Dermis blood vessel endothelial cell (primary cell): ENCODE measurements at places on chromosomes 12 and 14.

DNA sequence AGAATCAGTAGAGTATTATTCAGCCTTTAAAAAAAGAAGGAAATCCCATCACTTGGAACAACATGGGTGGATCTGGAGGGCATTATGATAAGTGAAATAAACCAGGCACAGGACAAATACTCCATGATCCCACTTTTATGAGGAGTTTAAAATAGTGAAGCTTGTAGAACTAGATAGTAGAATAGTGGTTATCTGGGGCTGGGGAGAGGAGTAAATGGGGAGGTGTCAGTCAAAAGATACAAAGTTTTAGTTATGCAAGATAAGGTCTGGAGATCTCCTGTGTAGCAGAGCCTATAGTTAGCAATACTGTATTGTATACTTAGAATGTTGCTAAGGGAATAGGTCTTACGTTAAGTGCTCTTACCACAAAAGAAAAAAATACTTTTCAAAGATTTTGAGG lies 64.9 kb downstream of the RIC8B start:
- no peak for DNase-seq

DNA sequence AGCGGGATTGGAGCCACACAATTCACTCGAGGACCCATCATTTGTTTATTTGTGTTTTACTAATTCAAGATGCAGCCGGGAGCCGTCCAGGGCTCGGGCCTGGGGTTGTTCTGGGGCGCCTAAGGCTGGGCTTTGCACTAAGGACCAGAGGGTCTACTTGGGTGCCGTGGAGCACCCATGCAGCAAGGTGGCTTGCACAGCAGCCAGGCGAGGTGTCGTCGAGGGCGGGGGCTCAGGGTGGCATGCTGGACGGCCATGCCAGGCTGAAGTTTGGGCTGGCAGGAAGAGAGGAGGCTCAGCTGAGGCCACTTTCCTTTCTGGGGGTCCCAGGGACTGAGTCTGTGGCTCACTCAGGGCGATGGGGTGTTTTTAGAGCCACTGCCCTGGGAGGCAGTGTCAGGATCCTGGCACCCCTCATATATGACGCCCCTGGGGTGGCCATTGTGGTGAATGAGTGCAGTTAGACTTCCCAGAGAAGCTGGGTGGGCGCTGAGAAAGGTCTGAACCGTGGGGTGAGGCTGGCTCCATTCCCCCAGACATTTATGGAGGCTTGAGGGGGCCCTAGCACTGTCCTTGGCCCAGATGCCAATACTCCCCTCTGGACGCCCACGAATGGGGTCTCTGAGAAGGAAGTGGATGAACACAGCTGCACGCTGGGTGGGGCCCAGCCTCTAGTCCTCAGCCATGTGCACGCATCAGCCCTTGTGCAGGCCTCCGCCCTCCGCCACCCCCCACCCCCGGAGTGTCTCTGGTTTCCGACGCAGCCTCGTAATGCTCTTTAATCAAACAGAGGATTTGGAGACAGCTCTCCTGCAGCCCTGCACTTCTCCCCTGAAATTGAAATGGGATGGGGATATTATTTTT lies 11.3 kb downstream of the MEG3 start:
- DNase-seq: no peak

DNA sequence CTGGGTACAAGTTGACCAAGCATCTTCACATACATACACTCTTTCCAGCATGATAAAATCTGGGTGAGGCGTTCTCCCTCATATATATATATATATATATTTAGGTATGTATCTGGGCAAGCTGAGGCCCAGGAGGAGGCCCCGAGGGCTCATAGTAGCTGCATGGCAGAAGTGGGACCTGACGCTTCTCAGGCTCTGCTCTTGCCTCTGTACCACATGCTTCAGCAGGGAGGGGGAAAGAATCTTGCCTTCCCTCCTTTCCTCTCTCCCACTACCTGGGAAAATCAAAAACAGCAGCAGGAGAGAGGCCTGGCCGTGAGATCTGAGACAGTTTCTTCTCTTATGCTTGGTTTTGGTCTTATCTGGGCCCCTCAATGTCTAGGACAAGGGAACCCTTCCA lies 9.2 kb downstream of the PPP1R1A start:
- DNase-seq: no peak

DNA sequence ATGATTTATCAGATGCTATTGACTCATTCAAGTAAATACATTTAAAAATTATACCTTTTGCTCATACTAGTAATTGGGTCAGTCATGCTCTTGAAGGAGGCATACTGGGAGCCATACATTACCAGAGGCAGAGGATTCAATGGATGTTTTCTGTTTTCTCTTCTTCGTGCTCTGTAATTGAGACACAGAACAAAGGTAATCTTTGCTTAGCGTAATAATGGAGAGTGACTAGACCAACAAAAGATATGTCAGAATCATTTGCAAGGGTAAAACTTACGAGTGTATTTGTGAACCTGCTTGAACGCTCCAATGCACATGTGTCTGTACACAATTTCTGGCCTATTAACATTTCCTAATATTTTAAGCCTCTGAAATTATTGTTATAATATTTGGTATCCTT lies 296.4 kb downstream of the FOXG1 start:
- no peak for DNase-seq

DNA sequence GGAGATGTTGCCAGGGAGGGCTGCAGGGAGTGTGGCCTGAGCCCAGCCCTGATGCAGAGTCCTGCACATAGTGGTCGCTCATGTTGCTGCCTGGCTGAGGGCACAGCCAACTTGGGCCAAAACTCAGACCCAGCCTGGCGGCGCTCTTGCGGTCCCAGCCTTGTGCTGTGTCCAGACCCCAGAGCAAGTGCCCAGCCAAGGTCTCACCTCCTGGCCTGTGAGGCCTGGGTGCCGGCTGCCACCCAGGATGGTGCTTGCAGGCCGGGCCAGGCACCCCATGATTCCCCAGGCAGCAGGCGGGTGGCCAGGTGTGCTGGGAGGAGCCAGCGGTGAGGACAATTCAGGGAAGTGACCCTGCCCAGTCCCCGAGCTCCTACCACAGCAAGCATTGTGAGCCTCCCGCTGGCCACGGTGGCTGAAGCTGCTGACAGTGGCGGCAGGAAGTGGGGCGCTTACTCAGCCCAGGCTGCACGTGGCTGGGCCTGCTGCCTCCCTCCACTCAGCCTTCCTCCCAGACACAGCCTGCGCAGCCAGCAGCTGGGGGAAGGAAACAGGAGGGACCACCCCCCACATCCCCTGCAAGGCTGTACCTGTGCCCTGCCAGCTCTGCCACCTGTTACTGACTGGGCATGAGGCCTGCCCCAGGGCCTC lies 17.7 kb upstream of the PGF start:
- DNase-seq: peak; percentile 93
